ENCODE measurements at places on chromosomes 6 and 20.

- DNase-seq: no peak
Observed at GRCh38 chr6:113052506-113052905, 705.4 kb downstream of the RFPL4B start.

GRCh38 chr20:57928181-57928967, 218.6 kb upstream of the PMEPA1 start:
- DNase-seq: no peak

DNA sequence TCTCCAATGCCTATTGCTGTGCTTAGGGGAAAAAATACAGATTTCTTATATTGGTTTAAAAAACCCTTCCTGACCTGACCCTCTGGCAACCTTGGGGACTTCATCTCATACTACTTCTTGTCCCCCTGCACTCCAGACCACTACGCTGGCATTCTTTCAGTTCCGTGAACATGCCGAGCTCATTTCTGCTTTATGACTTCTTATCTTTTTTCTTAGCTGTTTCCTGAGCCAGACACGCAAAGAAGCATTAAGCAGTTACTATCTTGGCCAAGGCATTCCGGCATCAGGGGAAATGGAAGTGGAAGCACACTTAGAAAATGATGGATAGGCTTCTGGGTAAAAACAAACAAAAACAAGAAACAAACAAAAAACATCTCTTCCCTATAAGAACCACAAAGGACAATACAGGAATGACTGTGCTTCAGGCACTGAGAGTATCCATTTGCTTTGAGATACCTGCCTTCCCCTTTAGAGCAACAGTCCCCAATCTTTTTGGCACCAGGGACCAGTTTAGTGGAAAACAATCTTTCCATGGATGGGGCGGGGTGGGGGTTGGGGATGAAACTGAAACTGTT, 4.4 kb upstream of the CCDC28A start:
- DNase-seq: no peak

GRCh38 chr6:117169064-117169665, 96.2 kb upstream of the VGLL2 start:
- no peak for DNase-seq

DNA sequence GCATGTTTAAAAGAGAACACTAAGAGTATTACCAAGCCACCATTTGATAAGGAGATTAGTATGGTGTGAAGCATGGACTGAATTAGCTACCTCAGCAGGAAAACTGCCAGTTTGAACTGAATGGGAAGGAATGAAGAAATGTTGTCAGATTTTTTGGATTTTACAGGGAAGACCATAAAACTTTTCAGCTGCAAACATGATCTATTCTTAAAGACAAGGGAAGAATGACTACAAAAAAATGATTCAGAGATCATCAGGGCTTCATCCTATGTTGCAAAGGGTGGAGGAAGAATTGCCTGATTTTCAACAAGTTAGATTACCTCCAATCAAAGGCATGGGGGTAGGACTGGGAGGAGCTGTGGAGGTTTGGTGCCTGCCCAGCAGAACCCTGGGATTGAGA, 49.3 kb upstream of the MTRF1L start:
- DNase-seq: no peak
